ENCODE measurements at places on chromosomes 16 and 17. TPM values are rescaled to one million over a fixed set of nuclear protein-coding genes. Genes with fewer than 3 reads are reported as not detected.

The CCDC92B gene
- total RNA-seq: 0.16 TPM

The SLC16A11 gene
- not detected for total RNA-seq

The HOXB9 gene
- 7.2 TPM for total RNA-seq

The KCNG4 gene
- total RNA-seq: not detected

The SERPINF2 gene
- 3.2 TPM for total RNA-seq

The IRX3 gene
- 5.2 TPM for total RNA-seq

The TELO2 gene
- 39.2 TPM for total RNA-seq

The PLCD3 gene
- total RNA-seq: 146 TPM

The RARA gene
- 48.7 TPM for total RNA-seq

The TTYH2 gene
- 1.9 TPM for total RNA-seq

The RAP1GAP2 gene
- total RNA-seq: 34.0 TPM

The AOC2 gene
- total RNA-seq: 1.9 TPM

The CDC6 gene
- total RNA-seq: 52.5 TPM
